ENCODE measurements at places on chromosomes 5 and 9. TPM values are rescaled to one million over a fixed set of nuclear protein-coding genes. Genes with fewer than 3 reads are reported as not detected.

KIF27 gene
- total RNA-seq = 1.6 TPM

DNA sequence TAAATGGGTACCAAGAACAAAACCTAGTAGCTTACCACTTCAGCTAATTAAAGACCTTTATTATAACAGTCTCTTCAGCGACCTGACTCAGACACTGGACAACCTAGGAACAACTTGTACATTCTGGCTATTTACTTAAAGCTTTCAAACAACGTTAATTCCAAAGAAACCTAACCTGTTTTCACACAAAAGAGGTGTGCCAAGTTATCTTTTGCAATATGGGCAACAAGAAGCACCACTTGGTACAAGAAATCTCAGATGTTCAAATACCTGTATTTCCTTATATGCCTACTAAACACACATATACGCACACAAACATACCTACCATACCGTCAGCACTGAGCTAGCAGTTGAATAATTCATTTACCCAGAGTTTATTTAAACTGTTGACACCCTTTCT is 23.0 kb downstream of the RNF145 start:
- no peak for DNase-seq

ZBTB5 gene
- 9.1 TPM for total RNA-seq

DNA sequence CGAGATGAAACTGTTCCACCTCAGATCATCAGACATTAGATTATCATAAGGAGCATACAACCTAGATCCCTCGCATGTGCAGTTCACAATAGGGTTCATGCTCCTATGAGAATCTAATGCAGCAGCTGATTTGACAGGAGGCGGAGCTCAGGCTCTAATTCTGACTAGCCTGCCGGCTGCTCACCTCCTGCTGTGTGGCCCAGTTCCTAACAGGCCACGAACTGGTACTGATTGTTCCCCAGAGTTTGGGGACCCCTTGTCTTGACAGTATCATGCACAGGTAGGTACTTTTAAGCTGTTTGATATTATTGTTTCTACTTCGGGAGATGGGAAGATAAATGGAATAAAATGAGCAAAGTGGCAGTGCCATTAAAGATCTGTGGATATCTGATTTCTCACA is 66.9 kb downstream of the ZCCHC7 start:
- DNase-seq = no peak

- DNase-seq = no peak
These were observed 800.5 kb downstream of the BRINP1 start for GRCh38 chr9:118568704-118569103.

POLR3G gene
- total RNA-seq = 15.6 TPM

DNA sequence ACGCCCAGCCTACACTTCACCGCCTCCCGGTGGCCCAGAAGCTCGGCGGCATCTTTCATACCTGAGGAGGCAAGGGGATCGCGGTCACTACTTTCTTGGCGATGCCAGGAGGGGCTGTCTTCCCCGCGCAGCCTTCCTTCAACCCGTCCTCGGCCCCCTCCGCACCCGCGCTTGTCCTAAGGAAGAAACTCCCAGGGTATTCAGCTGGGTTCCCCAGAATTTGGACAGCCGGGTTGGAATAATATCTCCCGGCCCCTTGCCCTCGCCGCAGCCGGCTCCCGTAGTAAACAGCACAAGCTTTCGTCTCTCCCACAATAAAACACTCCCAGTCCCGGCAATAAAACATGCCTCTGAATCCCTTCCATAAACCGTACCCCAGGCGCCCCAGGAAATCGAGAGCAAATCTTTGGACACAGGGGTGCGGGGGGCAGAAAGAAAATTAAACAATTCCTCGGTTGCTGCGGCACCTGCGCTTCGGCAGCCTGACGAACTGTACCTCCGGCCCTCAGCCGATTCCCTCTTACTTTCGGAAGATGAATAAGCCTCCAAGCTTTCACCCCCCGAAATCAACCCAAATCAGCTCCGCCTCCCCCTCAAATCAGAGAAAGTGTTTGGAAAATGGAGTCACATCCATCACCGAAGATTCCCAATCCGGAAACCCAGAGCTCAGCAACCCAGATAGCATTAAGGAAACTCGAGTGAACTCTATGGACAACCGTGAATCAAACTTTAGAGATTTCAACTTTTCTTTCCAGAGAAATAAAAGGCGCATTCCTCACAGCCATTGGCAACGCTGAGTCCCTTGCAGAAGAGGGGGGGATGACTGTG is 1.1 kb downstream of the OTP start:
- no peak for DNase-seq

DNA sequence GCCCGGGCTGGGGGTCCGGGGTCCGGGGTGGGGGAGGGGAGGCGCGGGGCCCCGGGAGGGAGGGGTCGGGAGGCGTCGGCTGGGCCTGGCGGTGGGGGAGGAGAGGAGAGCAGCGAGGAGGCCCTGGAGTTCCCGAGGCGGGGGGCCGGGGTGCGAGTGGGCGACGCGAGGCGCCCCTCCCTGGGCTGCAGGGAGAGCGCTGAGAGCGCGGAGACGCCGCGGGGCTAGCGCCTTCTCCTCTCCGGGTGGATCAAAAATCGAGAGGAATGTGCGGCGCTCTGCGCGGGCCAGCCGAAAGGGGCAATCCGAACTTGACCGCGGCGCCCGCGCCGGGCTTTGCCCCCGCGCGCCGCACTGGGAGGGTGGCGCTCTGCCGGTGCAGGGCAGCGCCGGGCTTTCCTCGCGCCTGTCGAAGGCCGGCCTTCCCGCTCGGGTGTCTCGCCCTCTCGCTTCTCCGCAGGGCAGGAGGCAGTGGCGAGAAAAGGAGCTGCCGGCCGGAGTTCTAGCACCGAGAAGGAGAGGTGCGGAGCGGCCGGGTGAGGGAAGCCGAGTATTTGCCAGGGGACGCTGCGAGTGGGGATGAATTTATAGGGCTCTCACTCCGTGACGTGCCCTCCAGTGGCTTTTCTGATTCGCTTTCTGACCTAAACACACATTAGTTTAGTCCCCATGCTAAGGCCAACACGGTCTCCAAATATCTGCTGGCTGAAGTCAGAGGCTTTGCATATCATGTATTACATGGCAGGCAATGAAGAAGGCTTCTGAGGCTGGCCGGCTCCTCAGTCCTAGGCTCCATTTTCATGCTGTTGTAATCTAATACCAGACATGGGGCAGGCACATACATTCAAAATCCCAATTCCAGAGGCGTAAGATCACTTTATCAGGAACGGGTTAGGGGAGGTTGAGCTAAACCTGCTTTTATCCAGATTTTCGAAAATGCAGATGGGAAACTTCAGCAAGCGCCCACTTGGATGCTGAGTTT is 503 bp upstream of the GDNF start:
- DNase-seq = peak; percentile 77

DNA sequence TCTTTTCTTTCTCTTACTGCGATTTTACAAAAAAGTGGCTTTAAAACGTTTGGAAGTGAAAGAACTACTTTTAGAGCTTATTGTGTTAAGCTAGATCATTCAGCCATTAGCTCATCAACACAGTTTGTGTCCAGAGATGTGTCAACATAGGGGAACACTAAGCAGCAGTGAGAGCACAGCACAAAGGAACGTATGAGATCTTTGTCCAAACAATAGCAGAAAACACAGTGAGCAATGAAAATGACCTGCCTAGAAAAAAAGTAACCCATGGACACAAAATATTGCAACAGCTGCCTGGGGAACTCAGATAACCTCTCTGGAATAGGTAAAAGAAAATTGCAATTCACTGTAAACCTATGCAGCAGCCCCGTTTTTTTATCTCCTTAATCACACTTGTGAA is 372.5 kb downstream of the ARHGEF28 start:
- no peak for DNase-seq

GRCh38 chr9:35914301-35914807 is 5.1 kb downstream of the SPAAR start:
- DNase-seq = peak; percentile 47

DNA sequence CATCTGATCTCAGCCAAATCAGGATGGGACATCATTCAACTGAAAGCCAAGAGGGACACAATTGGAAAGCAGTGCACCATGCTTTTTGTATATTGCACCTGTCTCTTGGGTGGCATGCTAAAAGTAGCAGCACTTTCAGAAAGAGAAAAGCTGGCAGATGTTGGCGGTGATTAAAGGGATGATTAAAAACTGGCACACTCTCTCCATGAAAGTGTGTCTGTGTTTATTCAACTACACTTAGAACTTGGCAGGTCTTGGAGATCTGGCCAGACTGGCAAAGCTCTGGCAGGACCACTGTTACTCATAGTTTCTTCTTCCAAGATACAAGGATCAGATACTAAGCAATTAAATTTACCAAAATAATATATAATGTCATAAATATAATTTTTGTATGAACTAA is 112.9 kb upstream of the ELAVL2 start:
- DNase-seq = no peak

DNA sequence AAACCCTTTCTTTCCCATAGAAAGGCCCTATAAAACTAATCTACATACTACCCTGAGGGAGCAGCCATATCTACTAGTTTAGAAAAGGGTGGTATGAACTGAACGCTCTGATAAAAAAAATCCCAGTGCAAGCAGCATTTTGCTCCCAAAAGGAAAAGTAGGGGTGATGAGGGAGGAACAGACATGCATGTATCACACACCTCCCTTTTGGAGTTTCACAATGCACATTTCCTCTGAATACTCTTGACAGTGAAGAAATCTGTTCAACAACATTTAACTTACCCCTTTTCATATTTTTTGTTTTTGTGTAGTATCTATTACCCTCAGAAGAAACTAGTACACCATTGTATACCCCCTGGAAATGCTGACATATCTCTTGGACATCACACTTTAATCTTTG is 411.4 kb downstream of the MAT2B start:
- DNase-seq = no peak

GRCh38 chr9:130997395-130997684 is 11.6 kb upstream of the LAMC3 start:
- DNase-seq = no peak

DNA sequence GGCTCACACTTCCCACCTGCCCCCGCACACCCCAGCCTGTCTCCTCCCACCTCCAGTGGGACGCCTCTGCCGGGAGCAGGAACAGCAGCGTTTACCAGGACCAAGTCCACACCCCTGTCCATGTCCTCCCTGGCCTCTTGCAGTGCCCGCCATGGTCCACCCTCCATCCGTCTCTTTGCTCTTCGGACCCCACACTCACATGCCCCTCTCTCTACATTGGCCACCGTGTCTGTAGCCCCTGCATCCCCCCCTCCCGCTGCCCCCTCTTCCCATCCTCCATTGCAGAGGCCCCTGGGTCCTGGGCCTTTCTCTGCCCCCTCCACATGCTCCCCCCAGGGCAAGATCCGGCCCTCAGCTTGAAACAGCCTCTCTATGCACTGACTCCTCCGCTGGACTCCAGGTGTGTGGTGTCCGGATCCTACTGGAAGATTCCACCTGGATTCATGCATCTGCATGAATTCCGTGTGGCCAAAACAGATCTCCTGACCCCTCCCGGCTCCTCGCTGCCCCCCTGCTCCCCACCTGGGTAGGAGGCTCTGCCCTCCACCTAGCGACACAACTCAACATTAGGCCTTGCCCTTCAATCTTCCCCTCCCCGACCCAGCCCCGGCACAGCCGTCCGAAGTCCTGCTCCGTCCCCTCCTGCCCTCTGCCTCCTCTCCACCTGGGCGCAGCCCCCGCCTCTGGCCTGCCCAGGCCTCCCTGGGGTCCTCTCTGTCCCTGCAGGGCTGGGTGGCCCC is 168.5 kb downstream of the OLFM1 start:
- no peak for DNase-seq

ATOX1 gene
- total RNA-seq = 56.3 TPM

DNA sequence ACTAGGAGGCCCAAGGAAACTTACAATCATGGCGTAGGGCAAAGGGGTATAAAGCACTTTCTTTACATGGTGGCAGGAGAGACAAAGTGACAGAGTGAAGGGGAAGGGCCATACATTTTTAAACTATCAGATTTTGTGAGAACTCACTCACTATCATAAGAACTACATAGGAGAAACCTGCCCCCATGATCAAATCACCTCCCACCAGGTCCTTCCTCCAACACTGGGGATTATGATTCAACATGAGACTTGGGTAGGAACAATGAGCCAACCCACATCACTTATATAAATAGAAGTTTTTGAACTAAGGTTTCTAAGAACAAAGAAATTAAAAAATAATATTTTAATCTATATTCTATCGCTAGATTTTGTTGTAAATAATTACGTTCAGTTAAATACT is 460.3 kb upstream of the TYRP1 start:
- DNase-seq = no peak

DNA sequence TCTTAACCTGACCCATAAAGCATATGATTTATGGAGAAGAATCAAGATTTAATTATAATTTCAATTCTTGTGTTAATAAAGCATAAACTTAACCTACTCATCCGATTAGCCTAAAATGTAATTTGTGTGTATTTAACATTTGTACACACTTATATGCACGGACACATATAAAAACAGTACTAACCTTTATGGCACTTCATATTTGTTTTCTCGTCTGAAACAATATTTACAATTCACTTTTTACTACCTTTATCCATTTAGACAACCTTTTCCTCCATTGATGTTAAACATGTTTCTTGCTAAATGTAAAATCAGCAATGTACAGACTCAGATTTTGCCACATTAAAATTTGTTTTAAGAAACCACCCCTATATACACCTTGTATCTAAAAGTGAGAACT is 22.8 kb downstream of the MEGF10 start:
- DNase-seq = no peak

DNA sequence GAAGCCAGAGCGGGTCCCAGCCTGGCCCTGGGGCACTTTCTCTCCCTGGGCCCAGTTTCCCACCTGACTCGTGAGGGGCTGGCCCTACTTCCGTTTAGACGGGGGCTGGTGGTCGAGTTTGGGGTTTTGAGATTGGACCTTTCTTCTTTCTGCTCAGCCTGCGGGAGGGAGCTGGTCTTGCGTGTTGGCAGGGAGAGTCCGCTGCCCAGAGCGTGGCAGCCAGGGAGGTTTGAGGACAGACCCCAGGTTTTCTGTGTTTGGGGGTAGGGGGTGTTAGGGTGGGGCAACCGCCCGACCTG is 6.0 kb upstream of the PITX1 start:
- DNase-seq = no peak

CDH9 gene
- total RNA-seq = not detected

CD180 gene
- total RNA-seq = not detected

PWWP2A gene
- 12.5 TPM for total RNA-seq

PLAC8L1 gene
- total RNA-seq = not detected

- no peak for DNase-seq
These were observed 238.2 kb upstream of the DAB2 start for GRCh38 chr5:39662945-39663344.

- DNase-seq = no peak
These were observed 435.9 kb downstream of the DNAH5 start for GRCh38 chr5:13508559-13508958.

NCS1 gene
- total RNA-seq = 35.8 TPM

GRCh38 chr9:4497855-4498254 is 7.6 kb downstream of the SLC1A1 start:
- DNase-seq = peak; percentile 39

GCNT4 gene
- 1.8 TPM for total RNA-seq

PCDHA12 gene
- total RNA-seq = not detected

Measured in IMR-90 (cell line).